ENCODE measurements at places on chromosomes 16 and 17.

DNA sequence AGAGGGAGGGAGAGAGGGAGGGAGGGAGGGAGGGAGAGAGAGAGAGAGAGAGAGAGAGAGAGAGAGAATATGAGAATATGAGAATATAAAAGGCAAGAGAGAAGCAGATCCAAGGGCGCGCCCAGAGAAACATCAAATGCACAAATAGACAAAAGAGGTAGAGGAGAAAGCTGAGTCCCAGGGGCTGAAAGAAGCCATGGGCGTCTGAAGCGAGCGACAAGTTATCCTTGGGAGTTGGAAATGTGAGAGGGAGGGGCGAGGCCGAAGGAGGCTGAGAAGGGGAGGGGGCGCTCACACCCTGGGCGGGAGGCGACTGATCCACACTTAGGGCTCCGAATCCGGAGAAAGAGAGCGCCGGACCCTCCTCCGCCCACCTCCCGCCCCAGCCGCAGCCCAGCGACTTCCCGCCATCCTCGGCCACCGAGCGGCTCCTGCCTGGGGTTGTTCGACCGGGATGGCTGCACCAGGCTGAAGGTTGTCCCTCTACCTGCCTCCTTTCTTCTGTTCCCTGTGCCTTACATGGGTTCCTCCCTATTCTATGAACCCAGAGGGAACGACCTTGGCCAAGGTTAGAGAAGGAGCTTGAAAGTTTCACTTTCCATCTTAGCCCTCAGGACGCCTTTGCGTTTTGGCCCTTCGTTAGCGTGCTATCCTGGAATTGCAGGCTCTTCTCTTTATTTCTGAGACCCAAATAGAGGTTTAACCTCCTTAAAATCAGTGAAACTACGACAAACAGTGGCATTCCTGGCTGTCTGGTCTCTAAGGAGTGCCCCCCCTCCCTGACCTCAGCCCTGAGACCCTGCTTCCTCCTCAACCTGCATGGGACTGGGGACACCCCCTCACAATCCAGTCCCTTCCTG is 21.2 kb upstream of the HOXB9 start:
- DNase-seq: no peak

GRCh38 chr17:80195671-80196529 is 24.2 kb downstream of the SGSH start:
- DNase-seq: no peak

- DNase-seq: no peak
These were observed 6.9 kb upstream of the DBNDD1 start for GRCh38 chr16:90026135-90026534.

DNA sequence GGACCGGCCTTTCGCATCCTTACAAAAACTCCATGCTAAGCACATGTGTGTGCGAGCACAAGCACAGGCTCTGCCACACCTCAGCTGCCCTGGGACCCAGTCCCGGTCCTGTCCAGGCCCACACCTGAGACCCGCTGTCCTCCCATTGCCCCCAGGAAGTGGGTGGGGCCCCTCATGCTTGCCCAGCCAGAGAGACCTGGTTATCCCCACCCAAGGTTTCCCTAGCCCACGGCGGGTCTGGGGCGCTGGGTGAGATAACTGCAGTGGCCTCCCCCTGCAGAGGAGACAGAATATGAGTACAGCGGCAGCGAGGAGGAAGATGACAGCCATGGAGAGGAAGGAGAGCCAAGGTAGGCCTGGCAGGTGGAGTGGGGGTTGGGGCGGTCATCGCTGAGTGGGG is 12.5 kb upstream of the C17orf107 start:
- DNase-seq: no peak

GRCh38 chr16:80741724-80742123 is 62.7 kb downstream of the CDYL2 start:
- DNase-seq: no peak

GRCh38 chr16:66568355-66568754 is 2.1 kb downstream of the CMTM1 start:
- no peak for DNase-seq

DNA sequence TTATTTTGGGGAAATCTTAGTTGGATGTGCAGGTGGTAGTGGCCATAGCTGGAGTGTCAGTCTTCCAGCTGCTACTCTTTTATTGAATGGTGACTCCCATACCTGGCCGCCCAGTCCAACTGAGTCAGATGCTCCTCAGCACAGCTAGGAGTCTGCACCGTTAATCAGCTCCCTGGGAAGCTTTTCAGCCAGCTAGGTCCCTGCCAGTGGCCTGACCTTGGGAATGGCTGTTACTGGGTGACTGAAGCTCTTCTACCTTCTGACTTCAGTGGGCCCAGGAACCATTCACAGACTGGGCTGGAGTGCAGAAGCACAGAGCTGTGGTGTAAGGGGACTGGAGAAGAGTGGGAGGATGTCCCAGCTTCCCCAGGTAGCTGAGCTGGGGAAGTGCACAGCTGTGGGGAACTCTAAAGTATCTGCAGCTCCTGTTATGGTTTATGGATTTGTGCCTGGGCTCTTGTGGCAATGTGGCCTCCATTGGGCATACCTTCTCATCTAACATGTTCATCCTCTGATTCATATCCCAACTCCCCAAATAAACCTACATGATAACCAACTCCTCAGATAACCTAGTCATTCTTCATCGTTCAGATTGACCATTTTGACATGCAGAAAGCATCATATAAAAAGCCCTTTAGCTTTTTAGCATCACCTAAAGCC is 14.0 kb downstream of the ALKBH5 start:
- no peak for DNase-seq

- no peak for DNase-seq
These were observed 332.8 kb downstream of the MAF start for GRCh38 chr16:79267781-79268180.

DNA sequence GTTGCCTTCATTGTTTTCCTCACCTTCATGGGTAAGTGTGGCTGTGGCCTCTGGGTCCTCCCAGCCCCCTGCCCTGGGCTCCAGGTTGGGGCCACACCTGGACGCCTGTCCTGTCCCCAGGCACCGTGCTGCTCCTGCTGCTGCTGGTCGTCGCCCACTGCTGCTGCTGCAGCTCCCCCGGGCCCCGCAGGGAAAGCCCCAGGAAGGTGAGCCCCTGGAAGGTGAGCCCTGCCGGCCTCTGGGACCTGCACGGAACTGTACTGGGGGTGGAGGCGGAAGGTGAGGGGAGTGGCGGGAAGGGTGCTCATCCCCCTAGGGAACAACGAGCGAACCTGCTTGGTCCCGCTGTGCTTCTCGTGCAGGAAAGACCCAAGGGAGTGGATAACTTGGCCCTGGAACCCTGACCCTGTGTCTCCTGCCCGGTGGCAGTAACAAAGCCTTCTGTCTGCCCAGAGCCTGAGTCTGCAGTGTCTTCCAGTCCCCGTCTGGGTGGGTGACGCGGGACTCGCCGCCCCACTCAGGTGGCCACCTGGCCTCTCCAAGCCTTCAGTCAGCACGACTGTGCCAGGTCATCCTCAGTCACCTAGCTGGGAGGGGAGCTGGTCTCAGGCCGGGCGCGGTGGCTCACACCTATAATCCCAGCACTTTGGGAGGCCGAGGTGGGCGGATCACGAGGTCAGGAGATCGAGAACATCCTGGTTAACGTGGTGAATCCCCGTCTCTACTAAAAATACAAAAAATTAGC is 831 bp downstream of the SMIM22 start:
- no peak for DNase-seq

DNA sequence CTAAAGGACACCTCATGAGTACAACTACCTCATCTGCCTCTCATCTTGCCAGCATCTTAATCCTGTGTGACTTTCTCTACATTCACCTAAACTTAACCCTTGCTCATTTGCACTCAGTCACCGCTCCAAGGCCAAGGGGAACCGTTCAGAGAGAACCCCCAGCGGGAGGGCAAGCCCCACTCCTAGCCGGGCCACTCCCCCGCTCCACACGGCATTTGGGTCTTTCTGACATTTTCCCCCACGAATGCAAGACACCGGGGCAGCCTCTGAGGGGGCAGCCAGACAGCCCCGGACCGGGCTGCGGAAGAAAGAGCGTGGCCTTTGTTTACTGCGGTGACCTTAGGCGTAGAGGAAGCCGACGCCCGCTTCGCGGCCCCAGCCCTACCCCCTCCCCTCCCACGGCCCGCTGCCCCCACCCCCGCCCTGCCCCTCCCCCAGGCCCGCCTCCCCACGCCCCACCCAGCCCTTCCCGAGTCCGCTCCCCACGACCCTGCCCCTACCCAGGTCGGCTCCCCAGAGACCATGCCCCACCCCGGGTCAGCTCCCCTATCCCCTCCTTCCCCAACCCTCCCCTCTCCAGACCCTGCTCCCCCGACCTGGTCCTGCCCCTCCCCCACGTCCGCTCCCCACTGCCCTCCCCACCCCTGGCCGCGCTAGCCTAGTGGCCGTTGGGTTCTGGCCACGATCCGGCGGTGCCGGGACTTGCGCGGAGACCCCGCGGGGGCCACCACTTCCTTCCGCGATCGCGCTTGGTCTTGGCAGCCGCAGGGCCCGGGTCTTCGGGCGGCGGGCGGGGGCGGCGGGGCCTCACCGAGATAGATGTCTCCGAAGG is 789 bp downstream of the CSNK1D start:
- no peak for DNase-seq

DNA sequence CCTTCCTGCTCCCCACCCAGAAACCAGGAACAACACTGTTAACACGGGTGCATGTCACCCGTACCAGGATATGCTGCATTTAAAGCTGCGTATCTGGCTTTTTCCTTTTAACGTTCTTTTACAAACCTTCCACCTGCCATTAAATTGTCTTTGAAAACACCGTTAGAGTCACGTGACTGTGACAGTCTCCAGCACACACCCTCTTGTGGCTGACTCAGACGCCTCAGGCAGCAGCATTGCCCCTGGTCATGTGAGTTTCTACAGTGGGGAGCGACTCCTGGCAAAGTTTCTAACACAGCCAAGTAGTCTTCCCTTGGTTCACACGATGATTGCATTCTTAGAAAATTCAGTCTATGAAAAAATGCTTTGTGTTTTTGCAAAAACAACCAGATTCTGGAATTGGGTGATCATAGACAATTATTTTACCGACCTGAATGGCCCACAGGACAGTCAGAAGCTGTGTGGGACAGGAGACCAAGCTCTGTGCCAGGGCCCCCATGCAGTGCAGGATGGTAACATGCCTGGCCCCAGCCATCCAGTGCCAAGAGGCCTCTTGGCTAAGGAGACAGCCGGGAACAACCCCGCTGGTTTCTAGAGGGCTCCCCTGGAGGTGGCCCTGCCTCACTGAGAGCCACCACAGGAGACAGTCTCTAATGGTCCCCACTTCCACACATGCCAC is 199.1 kb downstream of the KATNIP start:
- peak; percentile 93 for DNase-seq

- no peak for DNase-seq
These were observed 3.7 kb downstream of the TEPSIN start for GRCh38 chr17:81234940-81235821.

DNA sequence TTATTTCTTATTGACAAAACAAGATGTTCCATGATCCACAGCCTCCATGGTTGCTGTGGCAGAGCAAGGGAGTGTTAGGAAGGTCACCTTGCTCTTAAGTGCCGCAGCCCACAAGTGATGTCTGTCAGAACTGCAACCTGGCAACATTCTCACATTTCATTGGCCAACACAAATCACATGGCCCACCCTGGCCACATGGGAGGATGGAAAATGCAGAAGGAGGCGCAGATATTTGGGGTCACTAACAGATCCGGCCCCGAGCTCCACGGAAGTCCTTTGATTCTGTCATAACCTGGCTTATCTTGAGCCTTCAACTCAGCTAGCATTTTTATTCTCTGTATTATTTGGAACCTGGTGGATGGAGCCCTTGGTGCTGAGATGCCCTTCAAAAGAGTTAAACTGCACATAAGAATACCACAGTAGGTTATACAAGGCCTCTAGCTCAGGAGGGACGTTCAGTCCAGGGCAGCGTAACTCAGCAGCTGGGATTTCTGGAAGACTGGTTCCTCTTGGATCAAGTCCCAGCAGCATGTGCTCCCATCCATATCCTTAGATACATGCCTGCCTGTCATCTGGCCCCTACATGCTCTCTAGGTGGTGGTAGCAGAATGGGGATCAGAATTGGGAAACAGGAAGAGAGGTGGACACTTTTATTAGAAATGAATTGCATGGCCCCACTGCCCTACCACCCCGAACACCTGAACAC is 508.1 kb downstream of the HAPSTR1 start:
- DNase-seq: no peak

DNA sequence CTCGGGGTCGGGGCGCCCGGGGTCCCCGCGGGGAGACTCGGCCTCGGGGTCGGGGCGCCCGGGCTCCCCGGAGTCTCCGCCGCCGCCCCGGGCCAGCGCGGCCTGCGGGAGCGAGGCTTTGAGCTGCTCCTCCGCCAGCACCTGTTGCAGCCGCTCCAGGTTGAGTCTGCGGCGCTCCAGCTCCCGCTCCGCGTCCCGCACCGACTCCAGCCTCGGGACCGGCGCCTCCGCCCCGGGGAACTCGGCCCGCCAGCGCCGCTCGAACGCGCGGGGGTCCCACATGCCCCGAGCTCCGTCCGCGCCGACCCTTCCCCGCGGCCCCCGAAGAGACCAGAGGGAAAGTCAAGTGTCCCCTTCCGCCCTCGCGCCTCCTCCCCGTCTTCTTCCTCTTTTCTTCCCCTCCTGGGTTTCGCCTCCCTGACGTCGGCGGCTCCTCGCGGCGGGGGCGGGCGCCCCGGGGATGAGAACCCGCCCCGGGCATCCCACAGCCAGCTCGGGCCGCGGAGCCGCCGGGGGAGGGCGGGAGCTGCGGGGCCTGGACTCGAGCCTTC is 40.8 kb upstream of the BHLHA9 start:
- no peak for DNase-seq
